ENCODE measurements at places on chromosomes 16 and 17.

DNA sequence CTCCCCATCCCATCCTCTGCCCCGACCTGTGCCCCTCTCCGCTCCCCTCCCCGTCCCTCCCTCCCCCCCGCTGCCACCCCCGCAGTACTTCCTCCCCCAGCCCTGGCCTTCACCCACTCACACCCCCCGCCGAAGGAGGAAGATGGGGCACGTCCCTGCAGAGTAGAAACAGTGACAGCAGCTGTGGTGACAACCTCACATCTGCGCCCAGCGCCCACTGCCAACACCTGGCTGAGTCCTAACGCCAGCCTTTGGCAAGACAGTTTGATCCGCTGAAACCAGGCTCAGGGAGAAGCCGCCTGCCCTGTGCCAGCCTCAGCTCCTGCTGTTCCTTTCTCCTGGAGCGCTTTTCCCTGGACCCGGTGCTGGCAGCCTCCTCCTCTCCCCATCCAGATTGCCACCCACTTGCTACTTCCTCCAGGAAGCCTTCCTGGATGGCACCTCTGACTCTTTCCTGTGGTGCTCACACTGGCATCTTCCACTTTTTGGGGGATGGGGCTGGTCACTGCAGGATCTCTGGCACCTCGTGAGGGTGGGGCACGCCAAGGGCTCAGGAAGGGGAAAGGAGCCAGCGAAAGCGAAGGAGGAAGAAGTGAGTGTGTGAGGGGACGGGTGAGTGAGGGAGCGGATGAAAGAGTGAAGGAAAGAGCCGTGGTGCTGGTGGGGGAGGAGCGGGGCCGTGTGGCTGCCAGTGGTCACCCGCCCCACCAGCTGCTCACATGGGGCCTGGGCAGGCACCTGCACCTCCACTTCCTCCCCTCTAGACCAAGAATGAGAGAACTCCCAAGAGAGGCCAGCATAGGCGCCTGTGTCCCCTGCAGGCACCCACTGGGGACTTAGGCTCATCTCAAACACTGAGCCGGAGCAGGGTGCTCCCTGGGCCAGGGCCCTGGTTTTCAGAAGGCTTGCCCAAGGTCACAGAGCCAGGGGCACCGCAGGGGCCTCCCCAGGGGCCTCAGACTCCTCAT is 27.0 kb downstream of the ZFPM1 start:
- no peak for DNase-seq

GRCh38 chr16:4611337-4612021 is 3.2 kb downstream of the UBALD1 start:
- DNase-seq, result no peak

- DNase-seq, result no peak
These were observed 875 bp downstream of the PRKCB start for GRCh38 chr16:23836404-23837311.

- DNase-seq, result no peak
These were observed 26.6 kb downstream of the MXRA7 start for GRCh38 chr17:76683921-76684745.

DNA sequence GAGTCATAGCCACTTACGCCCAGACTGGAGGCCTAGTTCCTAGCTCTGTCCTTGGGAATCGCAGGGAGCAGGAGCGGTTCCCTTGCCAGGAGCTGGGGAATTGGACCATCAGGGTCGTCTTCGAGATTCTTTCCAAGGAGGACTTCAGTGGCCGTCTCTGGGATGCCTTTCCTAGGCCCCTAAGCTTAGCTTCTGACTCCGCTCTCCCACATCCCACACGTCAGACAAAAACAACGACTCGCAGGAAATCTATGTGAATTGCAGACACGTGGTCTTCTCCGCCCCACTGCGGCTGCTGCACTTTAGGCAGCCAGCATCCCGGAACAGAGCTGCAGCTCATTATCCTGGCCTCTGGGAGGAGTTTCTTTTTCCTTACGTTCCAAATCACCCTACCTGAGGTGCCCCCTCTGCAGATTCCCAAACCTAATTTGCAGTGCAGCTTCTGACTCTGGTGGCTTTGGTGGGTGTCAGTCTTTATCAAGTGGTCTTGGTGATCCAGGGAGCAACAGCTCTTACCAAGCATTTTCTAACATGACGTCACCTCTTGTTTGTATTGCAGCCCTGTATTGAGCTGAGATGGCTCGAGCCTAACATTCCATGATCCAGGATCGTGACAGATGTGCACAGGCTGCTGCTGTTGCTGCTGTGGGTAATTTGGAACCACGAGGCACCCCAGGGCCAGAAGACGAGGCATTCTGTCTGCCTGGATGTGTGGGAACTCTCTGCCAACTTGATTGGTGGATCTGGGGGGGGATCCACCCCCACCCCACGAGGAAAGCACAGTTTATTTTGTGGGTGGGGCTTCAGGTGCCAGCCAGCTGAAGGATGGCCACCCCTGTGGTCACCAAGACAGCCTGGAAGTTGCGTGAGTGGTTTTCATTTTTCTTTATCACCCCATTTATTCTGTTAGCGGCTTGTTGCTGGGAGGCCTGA is 1.1 kb downstream of the KATNB1 start:
- DNase-seq, result no peak

GRCh38 chr16:7629571-7629970 is 296.9 kb downstream of the RBFOX1 start:
- DNase-seq, result no peak

DNA sequence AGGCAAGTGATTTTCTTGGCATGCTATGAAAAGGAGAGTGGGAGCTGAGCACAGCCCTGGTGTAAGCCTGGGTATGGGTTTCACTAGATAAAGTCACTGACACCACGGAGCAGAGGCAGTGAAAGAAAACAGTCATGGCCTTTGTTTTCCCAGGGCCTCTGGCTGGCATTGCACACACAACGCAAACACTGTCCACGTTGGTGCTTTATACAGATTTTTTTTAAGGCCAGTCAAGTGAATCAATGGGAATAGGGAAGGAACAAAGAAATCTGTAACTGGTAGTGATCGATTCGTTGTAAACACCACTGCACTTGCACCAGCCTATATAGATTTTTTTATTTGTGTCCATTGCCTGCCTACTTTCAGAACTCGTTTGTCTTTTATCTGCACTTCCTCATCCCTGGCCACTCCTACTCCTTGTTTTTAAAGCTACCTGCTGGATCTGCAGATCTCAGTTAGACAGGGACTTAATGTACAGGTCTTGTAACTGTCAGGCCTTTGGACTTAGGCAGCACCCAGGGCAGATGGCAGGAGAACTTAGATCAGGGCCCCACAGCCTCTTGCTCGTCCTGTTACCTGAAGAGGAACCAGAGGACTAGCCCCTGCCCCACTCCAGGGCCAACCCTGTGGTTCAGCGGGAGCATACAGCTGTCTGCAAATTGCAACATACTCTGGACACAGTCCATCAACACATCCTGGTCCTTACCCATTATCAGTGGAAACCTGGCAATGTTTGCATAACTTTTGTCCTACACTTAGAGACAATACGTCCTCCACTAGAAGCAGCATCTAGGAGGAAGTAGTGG is 10.6 kb upstream of the TMIGD1 start:
- peak; percentile 38 for DNase-seq

DNA sequence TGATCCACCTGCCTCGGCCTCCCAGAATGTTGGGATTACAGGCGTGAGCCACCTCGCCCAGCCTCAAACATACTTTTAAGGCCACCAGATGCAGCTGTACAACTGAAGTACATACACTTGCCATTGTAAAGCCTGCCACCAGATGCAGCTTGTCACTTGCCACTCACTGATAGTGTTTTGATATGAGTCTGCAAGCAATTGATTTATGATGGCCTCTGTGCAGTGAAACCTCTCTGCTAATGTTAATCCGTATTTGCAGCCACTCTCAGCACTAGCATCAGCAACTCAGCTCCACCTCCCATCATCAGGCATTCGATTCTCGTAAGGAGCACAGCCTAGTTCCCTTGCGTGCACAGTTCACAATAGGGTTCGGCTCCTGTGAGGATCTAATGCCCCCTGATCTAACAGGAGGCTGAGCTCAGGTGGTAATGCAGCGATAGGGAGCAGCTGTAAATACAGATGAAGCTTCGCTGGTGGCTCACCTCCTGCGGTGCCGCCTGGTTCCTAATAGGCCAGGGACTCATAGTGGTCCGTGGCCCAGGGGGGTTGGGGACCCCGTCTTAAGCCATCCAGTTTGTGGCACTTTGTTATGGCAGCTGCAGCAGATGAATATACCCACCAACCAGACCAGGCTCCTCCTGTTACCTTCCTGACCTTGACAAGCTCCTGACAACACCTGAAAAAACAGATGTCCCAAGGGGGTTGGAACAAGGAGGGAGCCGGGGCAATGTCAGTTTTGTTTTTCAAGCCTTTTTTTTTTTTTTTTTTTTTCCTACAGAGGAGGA is 1.3 kb upstream of the HERPUD1 start:
- DNase-seq, result no peak

DNA sequence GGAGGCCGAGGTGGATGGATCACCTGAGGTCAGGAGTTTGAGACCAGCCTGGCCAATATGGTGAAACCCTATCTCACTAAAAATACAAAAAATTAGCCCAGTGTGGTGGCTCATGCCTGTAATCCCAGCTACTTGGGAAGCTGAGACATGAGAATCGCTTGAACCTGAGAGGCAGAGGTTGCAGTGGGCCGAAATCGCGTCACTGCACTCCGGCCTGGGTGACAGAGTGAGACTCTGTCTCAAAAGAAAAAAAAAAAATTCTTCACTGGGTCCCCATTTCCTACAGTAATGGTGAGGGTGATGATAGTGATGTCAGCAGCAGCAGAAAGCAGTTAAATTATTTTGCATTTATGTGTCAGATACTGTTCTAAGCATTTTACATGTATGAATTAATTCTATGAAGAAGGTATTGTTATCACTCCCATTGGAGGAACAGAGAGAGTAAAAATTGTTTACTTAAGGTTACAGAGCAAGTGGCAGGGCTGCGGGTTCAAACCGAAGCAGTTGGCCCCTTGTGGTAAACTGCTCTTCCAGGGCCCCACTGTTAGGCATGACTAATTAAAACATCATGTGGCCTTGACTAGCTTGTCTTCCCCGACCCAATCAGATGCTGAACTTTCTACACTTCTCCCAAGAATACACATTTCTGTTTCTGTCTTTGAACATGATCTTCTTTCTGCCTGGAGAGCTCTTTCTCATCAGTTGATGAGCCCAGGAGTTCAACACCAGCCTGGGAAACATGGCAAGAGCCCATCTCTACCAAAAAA is 45.8 kb downstream of the STAT3 start:
- DNase-seq, result no peak

- DNase-seq, result no peak
These were observed 58.7 kb downstream of the KLHDC4 start for GRCh38 chr16:87707097-87707496.

- DNase-seq, result no peak
These were observed 2.1 kb downstream of the KCNH4 start for GRCh38 chr17:42178817-42179216.

DNA sequence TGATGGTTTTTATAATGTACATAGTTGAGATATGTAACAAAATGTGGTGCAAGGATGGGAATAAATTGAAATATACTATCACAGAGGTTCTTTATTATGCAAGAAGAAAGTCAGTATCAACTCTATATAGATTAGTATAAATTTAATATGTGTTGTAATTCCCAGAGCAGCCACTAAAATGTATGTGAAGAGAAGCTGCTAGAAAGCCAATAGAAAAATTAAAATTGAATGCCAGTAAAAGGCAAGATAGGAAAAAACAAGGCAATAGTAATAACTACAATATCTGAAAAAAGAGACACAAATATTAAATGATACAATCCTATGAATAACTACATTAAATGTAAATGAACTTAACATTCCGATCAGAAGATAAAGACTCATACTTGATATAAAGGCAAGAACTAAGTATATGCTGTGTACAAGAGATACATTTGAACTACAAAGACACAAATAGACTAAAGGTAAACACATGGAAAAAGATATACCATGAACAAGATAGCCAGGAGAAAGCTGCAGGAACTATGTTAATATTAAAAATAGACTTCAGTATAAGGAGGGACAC is 92.0 kb downstream of the ABCA8 start:
- no peak for DNase-seq

DNA sequence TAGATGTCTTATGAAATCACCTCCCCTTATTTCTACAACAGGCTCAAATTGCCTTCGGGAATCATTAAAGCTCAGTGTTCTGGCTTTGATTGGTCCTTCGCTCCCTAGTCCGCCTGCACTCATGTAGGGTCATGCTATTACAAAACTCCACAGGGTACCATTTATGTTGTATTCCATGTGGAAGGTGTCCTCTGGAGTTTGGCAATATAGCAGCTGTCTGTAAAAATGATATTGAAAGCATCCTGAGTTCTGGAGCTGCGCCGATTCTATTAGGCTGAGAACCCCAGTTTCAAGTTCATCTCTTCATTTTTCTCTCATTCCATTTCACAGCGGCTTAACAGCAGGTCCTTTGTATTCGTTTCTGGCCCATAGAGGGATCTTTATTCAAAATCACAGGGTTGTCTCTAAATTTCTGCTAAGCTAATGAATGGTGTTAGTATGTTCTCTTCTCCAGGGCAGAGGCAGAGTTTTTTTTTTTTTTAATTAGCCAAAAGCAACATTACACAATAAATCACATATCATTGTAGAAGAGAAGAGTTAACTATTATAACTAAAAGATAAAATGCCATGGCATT is 71.9 kb upstream of the TEKT1 start:
- DNase-seq, result no peak

DNA sequence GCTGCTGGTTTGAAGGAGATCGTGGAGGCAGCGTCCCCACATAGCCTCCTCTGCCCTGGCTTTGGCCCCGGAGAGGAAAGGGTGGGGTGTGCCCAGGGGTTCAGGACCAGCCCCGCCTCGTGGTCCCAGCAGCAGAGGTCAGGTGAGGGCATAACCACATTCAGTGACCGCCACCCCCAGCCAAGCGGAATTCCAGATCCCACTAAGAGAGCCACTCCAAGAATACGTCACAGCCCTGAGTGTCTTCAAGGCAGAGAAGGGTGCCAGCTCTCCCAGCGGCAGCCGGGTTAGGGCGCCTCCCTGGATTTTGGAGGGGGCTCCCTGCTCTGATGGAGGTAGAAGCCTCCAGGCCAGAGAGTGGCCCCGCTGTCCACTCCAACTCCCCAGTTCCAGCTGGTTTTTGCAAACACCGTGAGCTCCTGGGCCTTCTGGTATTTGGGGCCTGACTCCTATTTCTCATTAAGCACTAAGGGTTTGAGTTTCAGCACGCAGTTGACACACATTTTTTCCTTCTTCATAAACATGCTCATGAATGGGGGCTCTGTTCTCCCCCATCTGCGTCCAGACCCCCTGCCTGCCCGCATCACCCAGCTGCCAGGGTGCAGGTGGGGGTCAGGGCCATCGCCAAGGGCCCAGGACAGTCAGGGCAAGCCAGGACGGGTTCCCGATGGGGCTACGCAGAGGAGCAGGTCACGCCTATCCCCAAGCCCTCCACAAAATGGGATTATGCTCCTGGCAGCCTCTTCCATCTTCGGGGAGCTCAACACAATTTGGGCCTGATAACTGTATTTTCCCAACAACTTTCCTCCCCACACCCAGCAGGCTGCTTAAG is 98.4 kb upstream of the PLCG2 start:
- DNase-seq, result no peak

- DNase-seq, result no peak
These were observed 107.6 kb downstream of the SLC39A11 start for GRCh38 chr17:72984926-72985325.

GRCh38 chr17:17542906-17543635 is 46.9 kb upstream of the RASD1 start:
- no peak for DNase-seq
